Activated T-helper 2 cell treated with anti-CD3 and anti-CD28 coated beads, Interferon-gamma antibody, Interleukin-2, Interleukin-4, amounts not matched to agents 10 μg/mL and 5 μg/mL and 100 μg/mL, durations not matched to agents 14 hours and 24 hours and 36 hours (primary cell): ENCODE measurements at places on chromosomes 5 and 9. TPM values are rescaled to one million over a fixed set of nuclear protein-coding genes. Genes with fewer than 3 reads are reported as not detected.

The FCN2 gene
- not detected in 2 replicates for total RNA-seq

The GARIN3 gene
- total RNA-seq: 0.23 and 0.30 TPM in 2 replicates

The SPATA31D4 gene
- not detected in 2 replicates for total RNA-seq

The IL13 gene
- total RNA-seq: 777 and 830 TPM in 2 replicates

The PCDHGB7 gene
- total RNA-seq: 0.18 and 0.23 TPM in 2 replicates
